Stimulated activated CD8-positive, alpha-beta memory T cell treated with anti-CD3 and anti-CD28 coated beads, Interleukin-2, amount 100 ng/mL, for 1 hour (primary cell): ENCODE measurements at places on chromosomes 2 and 18.

GRCh38 chr2:129504646-129505045 lies 474.8 kb upstream of the RAB6C start:
- DNase-seq: no peak

- no peak for DNase-seq
Measured at GRCh38 chr2:234478121-234478858, 18.6 kb downstream of the ARL4C start.

GRCh38 chr2:27427863-27428212 lies 593 bp upstream of the NRBP1 start:
- no peak for DNase-seq

DNA sequence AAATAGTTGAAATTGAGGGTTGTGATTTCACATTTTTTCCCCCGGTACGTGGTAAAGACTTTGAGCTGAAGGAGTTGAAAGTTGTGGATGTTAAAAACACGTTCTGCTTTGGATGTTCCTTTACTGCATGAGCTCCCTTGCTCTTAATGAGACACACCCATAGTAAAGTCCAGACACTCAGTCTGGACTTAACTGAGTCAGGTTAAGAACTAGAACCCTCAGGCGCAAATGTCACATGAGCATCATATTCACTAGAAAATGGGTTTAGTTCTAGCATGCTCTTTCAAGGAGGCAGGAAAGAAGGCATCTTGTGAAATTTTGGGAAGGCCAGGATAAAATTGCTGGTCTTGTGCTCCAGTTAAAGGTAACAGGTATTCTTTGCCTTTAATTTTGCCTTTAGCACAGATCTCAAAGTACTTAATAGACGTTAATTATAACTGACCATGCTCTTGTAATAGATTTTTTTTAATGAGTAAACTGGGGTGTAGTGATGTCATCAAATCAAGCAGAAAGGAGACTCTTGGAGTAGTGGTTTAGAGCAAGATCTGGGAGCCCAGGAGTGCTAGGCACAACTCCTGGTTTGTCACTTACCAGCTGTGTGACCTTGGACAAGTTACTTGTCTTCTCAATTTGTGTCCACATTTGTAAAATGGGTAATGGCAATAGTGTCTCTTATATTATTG lies 20.6 kb downstream of the ITGA6 start:
- DNase-seq: no peak

DNA sequence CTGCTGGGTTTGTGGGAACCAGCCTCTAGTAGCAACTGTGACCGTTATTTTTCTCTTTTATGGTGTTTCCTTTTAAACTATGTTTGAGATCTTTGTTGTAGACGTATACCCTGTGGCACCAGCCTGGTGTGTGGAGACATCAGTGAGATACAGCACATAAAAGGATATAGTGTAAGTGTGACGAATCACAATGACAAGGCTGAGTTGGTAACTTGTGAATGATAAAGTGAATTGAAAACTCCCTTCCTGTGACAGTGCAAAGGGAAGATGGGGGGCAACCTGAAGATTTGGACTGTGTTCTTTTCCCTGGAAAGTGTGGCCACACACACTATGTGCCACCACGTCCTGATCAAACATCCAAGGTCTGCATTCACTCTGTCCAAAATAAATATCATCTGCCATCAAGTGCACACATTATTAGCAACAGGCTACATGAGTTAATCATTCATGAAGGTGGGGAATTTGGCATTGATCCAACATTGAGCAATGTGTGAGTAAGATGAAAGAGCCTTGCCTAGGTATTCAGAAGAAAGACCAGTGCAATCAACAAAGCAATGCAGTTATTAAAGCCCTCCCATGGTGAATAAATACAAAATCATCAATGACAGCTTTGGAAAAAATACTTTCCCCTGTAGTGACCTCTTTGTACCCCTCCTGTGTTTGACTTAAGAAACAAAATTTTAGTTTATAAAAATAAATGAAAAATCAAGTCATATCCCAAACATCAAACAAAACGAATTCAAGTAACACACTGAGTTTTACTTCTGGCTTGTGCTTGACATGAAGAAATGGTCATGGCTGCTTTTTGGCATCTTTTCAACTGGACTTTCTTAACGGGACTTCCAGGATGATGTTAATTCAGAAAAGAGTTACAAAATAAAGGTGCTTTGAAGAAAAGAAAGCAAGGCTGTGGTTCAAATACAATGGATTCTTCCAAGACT lies 1280.5 kb upstream of the ZEB2 start:
- DNase-seq: no peak

DNA sequence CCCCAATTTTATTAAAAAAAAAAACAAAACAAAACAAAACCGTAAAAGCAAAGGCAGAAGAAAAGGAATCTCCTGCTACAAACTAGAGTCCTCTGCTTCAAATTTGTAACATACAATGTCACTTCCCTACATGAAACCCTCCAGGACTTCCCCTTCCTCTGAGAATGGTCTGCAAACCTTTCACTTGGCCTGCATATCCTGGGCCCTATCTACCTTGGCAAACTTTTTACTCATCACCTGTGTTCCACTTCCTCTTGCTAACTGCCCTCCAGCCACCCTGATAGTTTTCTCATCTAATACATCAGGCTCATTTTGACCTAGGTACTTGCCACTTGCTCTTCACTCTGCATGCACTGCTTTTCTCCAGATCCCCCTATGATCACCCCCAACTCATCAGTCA lies 255.5 kb downstream of the ETAA1 start:
- no peak for DNase-seq

DNA sequence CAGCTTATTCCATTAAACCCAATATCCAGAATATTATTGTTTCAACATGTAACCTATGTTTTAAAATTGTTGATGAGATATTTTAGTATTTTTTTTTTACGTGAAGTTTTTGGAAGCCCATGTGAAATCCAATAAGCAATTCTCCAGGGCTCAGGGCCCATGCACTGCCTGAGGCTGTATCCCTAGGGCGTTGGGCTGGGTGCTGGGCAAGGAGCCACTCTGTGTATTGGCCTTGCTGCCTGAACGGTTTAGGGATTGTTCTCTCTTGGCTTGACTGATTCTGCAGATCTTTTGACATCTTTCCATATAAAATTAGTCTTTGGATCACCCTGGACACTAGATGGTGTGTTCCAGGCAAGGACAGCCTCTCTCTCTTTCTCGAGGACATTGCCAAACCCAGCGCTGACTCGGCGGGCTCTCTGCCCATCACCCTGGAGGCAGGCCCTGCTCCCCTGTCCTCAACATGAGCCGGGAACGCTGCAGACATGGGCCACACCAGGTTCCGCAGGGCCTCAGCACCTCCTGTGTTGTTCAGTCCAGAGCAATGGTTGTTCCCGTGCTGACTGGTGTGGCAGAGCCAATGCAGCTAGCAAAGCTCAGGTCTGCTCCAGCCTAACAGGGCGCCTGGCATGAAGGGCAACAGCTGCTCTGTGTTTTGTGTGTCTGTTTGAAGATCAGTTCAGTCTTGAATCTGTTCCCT lies 163.0 kb downstream of the SEPTIN10 start:
- no peak for DNase-seq

DNA sequence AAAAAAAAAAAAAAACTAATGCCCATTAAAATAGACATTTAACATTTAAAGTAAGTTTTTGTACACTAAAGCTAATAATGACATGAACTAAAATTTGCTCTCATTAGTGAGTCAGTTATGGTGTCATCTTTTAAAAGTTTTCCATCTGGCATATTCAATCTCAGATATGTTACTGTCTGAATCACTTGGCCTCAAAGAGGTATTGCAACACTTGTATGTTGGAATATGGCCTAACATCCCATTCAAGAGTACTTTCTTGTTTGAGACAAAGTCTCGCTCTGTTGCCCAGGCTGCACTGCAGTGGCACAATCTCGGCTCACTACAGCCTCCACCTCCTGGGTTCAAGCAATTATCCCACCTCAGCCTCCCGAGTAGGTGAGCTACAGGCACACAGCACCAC lies 169.7 kb downstream of the TMEM163 start:
- DNase-seq: no peak

DNA sequence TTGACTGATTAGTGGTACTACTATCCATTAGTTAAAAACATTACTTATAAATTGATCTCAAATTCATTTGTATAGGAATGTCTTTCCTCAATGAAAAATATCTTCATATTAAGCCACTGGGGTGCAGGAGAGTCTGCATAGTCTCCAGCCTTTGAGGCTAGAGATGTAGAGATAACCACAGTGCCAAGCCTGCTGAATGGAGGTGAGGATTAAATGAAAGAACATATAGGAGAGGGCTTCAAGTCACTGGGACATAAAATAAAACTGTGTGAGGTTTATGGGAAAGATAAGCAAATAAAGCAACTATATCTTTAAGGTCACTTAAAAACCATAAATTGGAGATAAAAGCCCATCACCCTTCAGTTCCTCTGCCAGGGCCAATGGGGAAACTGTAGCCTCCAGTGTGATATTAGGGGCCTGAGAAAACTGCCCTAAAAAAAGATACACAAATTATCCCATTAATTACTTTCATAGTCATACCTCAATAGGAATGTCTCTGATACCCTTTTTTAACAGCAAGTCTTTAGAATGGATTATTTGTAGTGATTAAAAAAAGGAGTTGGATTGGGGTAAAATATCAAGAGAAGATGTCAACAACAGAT lies 27.6 kb downstream of the GALNT3 start:
- no peak for DNase-seq

DNA sequence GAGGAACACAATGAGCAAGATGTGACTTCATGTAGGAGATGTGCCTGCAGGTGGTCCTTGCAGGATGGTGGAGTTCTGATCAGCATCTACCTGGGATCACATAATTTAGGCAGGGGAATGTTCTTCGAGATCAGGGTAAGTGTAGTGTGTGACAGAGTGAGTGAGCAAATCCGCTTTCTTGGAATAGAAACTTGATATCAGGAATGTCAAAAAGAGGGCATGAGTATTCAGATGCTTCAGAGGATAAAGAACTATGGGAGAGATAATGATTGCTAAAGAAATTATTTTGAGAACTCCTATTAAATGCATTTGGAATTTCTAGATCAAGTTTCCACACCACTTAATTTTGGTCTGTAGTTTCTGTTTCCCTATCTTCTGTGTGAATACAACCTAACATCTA lies 463.6 kb upstream of the SLC14A2 start:
- DNase-seq: no peak

- DNase-seq: no peak
Measured at GRCh38 chr2:159936471-159936870, 125.9 kb downstream of the PLA2R1 start.

GRCh38 chr2:127219171-127220070 lies 678 bp downstream of the CYP27C1 start:
- no peak for DNase-seq

GRCh38 chr2:45342-46130 lies 769 bp downstream of the FAM110C start:
- DNase-seq: no peak

- no peak for DNase-seq
Measured at GRCh38 chr2:47388888-47389287, 14.1 kb upstream of the MSH2 start.

- no peak for DNase-seq
Measured at GRCh38 chr2:181464966-181465365, 7.8 kb downstream of the ITGA4 start.

DNA sequence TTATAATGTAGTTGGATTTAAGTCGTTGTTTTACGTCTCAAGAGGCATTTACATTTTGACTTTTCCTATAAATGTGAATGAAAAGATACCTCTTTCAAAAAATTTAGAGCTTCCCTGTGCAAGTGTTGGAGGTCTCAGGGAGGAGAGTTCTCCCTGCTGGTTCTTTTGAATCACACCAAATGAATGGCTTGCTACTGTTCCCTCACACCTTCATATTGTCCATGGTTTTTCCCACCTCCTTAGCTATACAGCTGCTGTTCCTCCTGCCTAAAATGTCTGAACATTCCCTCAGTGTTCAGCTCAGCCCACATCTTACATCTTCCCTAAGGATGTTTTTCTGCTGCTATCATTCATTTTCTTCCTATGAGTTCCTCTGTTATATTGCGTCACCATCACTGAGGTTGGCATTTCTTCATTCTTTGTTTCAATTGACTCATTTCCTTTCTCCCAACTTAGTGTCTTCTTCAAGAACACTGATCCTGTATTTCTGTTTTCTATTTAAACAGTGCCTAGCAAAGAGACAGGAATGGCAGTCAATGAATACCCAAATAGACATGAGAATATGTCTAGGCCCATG lies 46.0 kb downstream of the COX7A2L start:
- DNase-seq: no peak

DNA sequence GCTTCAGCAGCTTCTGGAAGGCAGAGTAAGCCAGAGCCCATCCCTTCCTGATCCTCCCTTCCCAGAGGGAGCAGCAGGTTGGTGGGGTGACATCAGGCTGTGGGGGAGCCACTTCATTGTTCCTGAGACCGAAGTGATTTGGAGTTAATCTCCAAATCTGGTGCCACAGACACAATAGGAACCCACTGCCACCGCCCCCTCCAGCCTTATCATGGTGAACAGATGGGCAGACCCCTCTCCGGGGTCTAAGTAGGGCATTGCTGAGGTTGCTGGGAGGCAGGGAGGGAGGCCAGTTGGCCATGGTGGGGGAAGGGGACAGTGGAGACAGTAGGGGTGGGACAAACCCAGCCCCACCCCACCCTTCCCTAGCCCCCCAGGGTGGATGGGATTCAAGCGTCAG lies 25.6 kb upstream of the SLC35F6 start:
- DNase-seq: no peak

DNA sequence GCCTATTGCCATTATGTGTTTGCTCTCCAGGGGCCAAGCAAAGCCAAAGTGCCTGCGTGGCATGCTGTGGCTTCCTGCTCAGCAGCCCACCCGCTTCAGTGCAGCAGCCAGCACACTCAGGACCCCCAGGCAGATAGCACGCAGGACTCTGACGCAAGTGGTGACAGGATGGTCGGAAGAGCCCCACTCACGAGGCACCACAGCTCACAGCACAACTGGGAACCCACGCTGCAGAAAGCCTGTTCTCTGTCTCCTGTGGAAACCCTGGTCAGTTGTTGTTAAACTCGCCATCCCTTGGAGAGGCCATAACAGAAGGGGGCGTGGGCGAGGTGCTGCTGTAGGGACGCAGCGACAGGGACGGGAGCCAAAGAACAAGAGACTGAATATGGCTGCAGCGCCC lies 76.4 kb downstream of the HDAC4 start:
- DNase-seq: no peak

DNA sequence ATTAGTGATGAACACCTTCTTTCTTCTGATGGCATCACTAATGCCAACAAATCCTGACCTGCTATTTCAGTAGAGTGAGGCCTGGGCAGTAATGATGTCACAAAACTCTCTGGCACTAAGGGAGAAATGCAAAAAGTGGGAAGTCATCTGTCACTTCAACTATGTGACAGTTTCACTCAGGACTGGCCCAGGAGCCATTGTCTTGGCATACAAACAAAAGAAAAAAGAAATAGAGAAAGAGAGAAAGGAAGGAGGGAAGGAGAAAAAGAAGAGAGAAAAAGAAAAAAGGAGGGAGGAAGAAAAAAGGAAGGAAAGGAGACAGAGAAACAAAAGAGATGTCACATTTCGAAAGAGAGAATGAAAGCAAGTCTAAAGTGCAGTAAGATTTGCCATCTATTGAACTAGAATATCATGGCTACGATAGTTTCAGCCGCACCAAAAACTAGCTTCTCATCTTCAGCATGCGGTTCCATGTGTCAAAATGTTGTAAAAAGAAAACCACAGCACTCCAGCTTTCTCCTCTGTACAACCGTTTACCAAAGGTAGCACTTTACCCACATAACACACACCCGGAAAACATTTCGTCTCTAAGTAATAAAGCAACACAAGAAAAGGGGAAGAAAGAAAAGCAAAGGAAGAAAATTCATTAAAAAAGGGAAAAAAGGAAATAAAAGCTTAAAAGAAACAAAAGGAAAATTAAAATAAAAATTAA lies 50.1 kb downstream of the CD226 start:
- DNase-seq: no peak

GRCh38 chr2:3662239-3662638 lies 4.2 kb downstream of the ALLC start:
- DNase-seq: no peak
